ENCODE measurements at places on chromosomes 12 and 14.

DNA sequence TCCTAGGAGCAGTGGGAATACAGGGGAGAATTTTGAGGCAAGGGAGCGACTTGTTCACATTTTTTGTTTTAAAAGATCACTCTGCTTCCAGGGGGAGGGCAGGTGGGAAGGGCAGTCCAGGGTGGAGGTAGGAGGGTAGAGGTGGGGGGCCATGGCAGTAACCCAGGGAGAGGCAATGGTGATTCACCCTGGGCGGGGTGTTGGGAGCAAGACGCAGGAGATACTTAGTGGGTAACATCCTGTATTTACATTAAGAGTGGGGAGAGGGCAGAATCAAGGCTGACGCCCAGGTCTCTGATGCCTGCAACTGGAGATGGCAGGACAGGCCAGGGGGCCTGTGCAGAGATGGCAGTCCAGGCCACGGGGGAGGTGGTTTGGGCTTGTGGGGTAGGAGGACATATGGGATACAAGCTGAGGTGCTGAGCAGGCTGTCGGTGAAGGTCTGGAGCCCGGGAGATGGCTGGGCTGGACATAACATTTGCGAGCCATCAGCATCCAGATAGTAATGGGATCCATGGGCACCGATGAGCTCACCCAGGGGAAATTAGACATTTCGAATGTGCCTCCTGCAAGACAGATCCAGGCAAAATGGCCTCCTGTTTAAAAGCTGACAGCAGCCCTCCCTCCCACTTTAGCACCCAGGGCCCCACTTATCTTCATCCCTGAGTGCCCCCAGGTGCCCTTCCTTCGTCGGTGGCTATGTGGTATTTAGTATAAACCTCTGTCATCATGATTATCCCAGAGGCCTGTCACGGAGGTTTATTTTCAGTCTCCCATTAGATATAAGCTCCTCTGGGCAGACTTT, 9.3 kb downstream of the EML1 start:
- DNase-seq: no peak

DNA sequence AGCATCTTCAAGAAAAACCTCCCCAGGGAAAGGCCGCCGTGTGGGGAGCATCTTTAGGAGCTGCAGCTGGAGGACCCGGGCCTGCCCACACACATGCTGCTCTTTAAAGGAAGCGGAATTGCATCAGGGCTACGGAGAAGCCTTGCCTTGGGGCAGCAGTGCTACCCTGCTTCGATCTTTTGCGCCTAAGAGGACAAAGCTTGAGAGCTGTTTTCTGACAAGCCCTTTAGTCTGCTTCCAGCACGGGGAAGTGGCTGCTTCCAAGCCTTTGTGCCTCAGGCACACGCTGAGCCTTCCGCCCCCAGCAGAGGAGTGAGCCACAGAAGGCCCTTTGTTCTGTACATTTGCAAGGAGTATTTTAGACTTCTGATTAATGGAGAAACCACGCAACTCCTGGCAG, 31.5 kb downstream of the COA8 start:
- DNase-seq: no peak

GRCh38 chr12:25308756-25309155, 58.0 kb upstream of the KRAS start:
- no peak for DNase-seq

- DNase-seq: no peak
Observed at GRCh38 chr14:35234012-35234805, 58.0 kb upstream of the PSMA6 start.

DNA sequence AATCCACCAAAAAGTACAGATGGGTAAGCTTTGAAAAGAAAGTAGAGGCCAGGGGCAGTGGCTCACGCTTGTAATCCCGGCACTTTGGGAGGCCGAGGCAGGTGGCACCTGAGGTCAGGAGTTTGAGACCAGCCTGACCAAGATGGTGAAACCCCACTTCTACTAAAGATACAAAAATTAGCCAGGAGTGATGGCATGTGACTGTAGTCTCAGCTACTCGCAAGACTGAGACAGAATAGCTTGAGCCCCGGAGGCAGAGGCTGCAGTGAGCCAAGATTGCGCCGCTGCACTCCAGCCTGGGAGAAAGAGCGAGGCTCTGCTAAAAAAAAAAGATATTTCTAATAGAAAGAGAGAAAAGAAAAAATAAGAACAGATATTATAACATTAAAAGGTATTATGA, 134.2 kb upstream of the SLCO1C1 start:
- DNase-seq: no peak

GRCh38 chr12:64526859-64527258, 74.9 kb downstream of the TBK1 start:
- DNase-seq: no peak

DNA sequence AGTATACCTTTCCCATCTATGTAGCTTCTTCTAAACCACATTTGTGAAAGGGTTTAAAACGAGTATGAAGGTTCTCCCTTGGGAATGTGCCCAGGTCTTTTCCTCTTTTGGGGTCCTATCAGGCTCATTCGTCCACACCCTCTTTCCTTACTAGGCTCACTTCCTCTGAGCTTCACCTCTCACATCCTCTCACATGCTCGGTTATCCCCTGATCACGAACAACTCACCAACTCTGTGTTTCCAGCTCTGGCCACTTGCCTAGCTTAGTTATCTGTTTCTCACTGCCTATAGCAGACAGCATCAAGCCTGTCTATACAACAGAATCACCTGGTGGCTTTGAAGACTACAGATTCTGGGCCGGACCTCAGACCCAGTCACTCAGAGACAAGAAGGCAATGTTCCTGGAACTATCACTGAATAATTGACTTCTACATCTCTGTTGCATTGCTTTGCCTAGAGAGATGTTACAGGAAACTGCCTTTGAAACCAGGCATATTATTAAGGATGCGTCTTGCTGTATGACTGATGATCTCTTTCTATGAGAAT, 158.2 kb downstream of the FOXN3 start:
- DNase-seq: no peak

- no peak for DNase-seq
Observed at GRCh38 chr14:90419200-90419599, 22.4 kb downstream of the CALM1 start.

GRCh38 chr14:39264558-39264957, 30.8 kb downstream of the MIA2 start:
- DNase-seq: no peak

DNA sequence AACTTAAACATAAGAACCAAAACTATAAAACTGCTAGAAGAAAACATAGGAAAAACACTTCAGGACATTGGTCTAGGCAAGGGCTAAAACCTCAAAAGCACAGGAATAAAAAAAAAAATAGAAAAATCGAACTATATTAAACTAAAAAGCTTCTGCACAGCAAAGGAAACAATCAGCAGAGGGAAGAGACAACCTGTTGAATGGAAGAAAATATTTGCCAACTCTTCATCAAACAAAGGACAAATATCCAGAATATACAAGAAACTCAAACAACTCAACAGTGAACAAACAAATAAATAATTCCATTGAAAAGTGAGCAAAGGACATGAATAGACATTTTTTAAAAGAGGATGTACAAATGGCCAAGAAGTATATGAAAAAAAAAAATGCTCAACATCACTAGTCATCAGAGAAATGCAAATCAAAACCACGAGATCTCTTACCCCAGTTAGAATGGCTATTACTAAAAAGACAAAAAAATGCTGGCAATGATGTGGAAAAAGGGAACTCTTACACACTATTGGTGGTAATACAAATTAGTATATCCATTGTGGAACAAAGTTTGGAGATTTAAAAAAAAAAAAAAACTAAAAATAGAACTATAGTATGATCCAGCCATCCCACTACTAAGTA, 152.0 kb downstream of the NDUFA12 start:
- no peak for DNase-seq

DNA sequence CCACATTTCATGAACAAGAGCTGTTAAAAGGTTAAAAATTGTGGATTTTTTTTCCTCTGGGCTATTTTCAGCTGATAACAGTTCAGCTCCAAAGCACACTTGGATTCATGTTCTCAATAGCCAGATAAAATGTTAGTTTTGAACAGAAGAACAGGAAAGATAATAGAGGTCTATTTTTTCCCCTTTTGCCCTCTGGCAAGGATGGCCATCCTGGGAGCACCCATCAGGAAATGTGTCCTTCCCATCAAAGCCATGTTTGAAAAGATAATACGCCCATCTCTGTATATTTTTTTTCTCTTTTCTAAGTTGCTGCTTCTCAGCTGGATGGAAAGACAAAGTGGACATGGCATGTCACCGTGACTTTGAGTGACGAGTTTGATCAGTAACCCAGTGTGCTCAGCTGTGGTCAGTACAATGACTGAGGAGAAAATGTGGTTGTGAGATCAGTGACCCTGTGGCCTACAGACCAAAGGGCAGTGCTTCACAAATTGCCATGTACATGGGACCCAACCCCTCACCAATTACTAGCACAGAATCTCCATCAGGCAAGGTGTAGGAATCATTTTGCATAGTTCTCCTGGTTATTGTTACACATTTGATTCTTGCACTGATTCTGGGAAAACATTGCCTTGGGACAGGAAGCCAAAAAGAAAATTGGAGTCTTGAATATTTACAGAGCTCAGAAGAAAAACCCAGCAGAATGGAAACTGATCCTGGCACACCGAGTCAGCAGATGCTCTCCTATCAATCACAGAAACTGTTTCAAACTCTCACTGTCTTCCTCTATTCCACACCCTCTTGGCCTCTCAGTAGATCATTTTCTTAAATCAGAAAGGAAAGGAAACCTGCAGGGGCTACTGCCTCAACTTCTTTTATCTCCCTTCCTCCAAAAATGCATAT, 64.3 kb downstream of the ANO6 start:
- DNase-seq: no peak

DNA sequence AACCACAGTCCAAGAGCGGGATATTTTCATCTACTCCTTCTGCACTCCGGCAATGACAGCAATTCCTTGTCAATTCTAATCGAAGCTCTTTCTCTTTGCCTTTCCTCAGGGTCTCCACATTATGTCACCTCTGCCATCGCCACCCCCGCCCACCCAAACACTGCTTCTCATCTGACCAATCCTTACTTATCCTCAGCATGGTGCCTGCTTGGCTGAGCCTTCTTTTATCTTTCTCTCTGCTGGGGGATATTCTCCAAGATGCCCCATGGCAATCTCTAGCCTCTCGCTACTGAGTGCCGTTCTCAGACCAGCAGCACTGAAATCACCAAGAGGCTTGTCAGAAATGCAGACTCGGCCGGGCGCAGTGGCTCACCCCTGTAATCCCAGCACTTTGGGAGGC, 100.6 kb downstream of the PTPRB start:
- DNase-seq: no peak

DNA sequence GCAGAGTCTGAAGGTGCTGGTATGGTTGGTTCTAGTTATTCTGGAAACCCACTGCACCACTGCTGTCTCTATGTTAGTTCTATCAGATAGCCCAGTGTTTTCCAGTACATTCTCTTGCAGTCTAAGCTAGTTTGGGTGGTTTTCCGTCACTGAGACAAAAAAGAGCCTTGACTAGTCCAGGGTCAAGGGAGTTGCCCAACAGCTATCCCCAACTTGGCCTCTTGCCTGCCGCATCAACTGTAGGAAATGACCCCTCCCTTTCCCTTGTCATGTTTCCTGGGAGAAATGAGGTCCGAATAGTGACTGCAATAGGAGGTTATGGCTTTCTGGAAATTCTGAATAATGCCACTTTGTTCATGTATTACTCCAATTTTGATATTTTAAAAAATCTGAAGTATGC, 160.4 kb downstream of the EFCAB11 start:
- DNase-seq: no peak

DNA sequence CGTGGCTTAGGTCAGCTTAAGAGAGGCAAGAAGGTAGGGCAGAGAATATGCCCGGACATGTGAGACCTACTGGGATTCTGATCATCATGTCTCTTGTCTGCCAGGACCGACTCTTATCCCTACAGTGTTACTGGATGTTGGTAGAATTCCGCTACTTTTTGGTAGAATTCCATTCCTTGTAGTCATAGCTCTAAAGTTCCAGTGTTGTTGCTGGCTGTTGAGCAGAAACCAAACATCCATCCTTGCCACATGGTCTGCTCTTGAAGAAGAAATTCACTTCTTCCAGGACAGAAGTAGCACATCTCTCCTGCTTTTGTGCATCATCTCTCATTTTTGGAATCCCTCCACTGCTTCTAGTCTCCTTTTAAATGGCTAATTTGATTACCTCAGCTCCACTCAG, 453.7 kb downstream of the RPL10L start:
- DNase-seq: no peak

- no peak for DNase-seq
Observed at GRCh38 chr14:64806202-64806861, 73.4 kb downstream of the SPTB start.

DNA sequence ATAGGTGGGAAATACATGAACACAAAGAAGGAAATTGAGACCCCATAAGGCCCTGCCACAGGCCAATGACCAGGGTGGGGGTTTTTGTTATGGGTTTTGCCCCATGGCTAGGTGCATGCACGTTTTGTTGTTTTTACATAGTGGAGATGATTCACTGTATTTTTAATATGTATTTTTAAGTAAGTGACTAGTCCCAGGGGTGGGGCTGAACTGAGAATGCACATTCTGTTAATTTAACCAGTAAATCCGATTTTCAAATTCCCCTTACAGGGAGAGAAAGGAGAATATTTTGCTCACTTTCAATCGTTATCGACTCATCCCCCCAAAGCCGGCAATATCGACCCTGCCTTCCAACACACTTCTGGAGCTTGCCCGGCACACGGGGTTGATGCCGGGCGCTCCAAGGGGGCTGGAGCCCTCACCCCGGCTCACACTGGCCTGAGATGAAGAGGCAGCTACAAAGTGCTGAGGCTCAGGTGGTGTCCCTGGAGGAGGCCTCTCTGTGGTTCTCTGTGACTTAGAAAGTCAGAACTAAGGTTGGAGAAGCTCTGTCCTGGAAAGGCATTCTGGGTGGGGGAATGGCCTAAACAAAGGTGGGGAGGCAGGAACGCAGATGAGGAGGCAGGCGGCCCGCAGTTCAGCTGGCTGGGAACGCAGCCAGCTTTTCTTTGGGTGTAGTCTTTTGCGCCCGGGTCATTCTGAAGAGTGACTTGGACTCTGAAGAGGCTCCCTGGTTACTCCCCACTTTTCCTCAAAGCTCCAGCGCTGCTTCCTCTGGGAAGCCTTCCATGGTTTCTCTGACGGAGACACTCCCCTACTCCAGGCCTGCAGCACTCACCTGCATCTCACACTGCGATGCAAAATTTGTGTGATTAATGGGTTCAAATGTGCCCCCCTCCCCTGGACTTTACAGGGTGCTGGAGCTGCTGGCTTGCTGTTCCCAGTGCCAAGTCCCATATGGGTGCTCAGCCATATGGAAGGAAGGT, 50.7 kb upstream of the DLK1 start:
- no peak for DNase-seq

DNA sequence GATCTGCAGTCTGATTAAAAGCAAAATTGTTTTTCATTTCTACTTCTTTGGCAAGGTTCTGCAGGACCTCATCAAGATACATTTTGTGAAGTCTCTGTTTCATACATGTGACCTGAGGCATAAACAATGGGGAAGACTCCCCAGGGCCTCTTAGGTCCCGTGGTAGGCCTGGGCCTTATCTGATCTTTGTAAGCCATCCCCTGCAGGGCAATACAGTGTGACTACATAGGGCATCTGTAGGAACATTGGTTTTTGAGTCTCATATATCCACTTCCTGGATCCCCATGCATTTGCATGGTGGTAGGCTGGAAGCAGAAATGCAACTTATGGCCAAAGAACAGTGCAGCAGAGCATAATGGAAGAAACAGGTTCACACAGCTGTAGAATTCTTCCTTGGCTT, 6.0 kb downstream of the FAR2 start:
- DNase-seq: no peak

- no peak for DNase-seq
Observed at GRCh38 chr12:112537710-112538396, 119.1 kb downstream of the PTPN11 start.

- DNase-seq: no peak
Observed at GRCh38 chr14:72907886-72908285, 14.0 kb upstream of the DPF3 start.

- DNase-seq: no peak
Observed at GRCh38 chr12:58347188-58347587, 405.8 kb downstream of the ATP23 start.

GRCh38 chr12:91610561-91610960, 427.9 kb upstream of the DCN start:
- DNase-seq: no peak
